ENCODE measurements at places on chromosomes 7 and 10.

GRCh38 chr10:71308985-71309384, 10.1 kb upstream of the SLC29A3 start:
- no peak for DNase-seq

DNA sequence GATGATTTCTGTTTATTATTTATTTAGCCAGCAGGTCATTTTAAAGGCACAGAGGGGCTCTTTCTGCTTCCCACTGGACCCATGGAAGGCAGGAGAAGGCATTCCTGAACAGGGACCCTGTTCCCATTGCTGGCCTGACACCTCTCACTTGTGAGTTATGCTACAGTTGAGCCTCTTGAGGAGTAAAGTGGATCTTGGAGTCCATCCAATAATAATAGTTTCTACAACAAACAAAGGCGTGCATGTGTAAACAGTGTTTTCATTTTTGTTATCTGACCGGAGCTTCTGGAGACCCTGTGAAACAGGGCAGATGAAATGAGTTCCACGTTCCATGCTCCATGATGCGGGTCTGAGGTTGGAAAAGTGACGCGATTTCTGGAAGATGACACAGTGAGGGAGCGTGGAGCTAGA, 127.3 kb upstream of the HABP2 start:
- no peak for DNase-seq

DNA sequence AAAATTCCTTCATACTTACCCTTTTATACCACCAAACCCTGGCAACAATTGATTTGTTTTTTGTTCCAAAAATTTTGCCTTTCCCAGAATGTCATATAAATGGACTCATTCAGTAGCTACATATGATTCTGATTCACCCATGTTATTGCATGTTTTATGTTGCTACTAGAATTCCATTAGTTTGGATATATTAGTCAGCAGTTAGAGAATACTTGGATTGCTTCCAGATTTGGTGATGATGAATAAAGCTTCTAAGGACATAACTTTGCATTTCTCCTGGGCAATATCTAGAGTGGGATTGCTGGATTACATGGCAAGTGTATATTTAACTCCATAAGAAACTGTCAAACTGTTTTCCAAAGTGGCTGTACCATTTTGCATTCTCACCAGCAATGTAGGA, 806.9 kb downstream of the DNAJB9 start:
- DNase-seq, result no peak

- no peak for DNase-seq
Observed at GRCh38 chr10:94239696-94240095, 123.0 kb downstream of the NOC3L start.

- DNase-seq, result no peak
Observed at GRCh38 chr7:93717217-93717900, 142.8 kb upstream of the CALCR start.

GRCh38 chr10:105017691-105018090, 376.6 kb downstream of the SORCS3 start:
- no peak for DNase-seq

DNA sequence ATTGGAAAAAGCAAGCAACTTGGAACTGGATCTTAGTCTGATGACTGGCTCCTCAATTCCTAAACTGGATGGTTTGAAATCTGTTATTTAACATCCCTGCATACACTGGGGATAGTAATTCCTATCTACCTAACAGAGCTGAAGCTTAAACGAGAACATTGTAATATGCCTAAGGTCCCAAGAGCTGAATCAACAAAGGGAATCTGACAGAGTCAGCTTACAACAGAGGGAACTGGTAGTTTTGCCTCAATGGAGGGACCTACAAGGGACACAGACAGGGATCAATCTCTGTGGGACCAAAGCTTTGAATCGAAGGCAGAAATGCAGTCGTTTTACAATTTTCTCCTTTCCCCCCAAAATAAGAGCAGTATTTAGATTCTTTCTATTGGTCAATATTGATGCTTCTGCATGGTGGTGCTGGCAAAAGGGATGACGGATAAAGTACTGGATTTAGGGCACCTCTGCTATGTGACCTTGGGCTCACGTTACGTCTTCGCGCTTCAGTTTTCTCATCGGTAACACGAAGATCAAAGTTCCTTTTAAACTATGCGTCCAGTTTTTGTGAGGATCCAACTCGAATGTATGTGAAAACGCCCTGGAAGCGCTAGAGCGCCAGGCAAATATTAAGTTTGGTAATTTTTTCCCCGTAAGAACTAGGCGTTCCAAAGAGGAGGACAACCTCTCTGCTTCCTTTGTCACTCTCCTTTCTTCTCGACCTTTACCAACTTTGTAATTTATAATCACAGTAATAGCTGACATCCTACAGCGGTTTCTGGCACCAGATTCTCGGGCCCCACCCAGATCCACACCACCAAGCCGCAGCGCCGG, 1.1 kb downstream of the ACTR1A start:
- peak; percentile 26 for DNase-seq

DNA sequence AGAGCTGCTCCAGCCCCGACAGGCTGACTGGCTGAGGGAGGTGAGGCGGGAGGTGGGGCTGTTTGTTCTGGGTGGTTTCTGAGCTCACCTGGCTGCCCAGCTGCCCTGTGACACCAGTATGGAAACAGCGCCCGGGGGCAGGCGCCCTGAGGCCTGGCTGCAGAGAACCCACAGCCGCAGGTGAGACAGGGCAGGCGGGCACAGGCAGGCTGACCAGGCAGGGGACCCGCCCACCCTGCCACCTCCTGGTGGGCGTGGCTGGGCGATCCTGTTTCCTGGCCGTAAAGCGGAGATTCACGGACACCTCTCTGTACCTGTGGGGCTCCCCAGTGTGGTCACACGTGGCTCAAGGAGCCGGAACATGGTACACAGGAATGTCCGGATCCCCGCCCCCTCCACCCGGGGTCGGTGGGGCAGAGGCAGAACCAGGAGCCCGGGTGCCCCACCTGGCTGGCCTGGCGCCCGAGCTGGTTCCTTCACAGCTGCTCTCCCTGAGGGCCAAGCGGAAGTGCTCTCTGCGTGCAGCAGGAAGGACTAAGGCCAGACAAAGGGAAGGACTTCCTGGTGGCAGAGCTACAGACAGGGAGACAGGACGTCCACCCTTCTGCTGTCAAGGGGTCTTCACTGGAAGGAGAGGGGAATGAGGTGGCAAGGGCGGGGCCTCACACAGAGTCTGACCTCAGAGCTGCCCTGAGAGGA, 3.9 kb downstream of the MICALL2 start:
- DNase-seq, result no peak

DNA sequence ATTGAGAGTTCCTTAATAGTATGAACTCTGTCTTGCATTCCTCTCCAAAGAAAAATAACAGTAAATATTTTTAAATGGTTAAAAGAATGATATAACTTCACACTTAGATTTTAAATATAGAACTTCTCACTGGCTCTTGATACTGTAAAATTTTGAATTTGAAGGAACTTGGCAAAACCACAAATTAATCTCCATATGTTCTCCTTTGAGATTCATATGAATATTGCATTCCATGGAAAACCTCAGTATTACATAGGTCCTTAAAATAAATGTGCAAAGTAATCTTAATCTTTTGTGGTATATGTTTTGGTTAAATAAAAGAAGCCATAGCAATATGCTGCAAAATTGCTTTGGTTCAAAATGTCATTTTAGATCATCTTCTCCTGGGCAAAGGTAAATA, 1137.6 kb upstream of the LRRTM3 start:
- DNase-seq, result no peak

DNA sequence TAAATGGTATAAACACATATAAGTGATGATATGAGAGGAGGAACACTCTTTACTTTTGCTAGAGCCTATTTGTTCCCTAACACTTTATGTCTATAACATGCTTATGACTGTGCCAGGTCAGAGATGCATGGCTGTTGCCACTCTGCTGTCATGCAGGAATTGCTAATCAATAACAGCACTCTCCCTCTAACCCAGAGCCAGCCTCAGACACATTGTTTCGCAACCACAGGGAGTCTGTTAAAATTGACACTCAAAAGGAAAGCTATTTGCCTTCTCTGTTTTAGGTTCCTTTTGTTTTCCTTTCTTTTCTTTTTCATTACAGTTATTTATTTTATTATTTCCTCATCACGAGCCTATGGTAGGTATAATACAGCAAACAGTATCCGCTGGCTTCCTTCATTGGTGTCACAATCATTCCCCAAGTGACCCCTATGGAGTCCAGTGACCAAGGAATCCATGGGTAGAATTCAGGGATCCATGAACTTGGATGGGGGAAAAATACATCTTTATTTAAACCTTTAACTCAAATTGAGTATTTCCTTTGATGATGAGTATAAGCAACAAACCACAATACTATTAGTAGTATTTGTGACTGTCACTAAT, 6.8 kb downstream of the PON2 start:
- DNase-seq, result peak; percentile 28

DNA sequence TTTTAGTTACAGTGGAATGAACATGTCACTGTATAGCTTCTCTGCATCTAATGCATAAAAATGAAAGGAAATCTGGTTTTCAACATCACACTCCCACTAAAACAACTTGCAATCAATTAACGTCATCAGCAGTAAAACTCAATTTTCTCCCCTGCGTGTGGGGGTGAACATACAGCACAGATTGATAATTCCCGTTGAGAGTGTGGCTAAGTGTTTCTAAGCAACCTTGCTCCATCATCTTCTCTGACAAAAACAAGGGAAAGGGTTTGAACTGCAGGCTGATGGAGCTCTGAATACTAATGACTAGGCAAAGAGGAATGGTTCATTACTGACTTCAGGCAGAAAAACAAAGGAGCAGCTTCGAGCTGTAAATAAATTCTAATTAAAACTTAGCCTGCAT, 238.3 kb downstream of the PARD3 start:
- DNase-seq, result peak; percentile 11

DNA sequence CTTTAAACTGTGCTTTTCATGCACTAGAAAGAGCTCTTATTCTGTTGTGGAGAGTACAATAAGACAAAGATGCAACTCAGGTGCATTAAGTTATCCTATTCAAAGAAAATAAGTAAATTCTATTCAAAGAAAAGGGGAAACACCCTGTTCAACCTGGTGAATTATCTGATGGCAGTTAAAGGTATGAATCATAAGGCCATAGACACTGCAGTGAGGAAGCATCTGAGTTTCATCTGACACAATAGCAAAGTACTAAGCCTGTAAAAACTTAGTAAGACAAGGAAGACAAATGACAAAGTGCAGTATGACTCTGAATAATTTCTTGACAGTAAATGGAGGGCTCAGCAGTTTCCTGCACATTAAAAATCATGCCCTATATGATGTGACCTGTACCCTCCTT, 91.0 kb upstream of the LRRTM3 start:
- no peak for DNase-seq

DNA sequence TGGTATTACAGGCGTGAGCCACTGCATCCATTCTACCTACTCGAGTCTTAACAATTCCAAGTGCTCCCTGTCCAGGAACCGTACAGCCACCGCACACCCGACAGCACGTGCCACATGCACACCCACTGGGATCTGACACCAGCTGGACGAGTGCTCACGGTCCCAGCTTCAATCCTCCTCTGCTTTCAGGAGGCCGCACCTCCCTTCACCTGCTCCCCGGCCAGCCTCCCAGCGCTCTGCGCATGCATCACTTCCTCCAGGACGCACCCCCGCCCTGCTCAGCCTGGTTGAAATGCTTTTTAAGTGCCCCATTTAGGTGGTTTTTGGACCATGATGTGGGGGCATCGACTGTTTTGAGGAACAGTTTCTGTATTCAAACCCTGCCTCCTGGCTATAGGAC, 47.3 kb upstream of the TMEM213 start:
- no peak for DNase-seq

GRCh38 chr7:105130580-105130979, 116.6 kb downstream of the KMT2E start:
- DNase-seq, result no peak

- no peak for DNase-seq
Observed at GRCh38 chr7:412313-412710, 107.3 kb downstream of the PDGFA start.

DNA sequence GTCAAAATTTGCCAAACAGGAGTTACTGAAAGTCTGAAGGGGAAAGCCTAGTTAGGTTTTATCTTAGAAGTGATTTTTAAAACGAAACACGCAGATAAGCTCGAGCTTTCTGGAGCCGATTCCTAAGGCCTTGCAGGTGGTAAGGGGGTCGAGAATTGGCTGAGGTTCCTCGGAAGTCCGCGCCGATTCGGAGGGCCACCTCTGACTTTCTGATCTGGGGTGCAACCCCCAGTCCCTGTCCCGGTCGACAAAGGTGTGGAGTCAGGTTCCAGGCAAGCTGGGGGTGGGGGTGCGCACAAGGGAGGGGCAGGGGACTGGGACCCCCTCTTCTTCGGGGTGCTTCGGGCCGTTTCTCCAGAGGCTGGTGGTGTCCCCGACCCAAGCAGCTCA, 701 bp upstream of the CUL1 start:
- DNase-seq, result no peak

- no peak for DNase-seq
Observed at GRCh38 chr10:44335330-44336021, 49.4 kb downstream of the CXCL12 start.

DNA sequence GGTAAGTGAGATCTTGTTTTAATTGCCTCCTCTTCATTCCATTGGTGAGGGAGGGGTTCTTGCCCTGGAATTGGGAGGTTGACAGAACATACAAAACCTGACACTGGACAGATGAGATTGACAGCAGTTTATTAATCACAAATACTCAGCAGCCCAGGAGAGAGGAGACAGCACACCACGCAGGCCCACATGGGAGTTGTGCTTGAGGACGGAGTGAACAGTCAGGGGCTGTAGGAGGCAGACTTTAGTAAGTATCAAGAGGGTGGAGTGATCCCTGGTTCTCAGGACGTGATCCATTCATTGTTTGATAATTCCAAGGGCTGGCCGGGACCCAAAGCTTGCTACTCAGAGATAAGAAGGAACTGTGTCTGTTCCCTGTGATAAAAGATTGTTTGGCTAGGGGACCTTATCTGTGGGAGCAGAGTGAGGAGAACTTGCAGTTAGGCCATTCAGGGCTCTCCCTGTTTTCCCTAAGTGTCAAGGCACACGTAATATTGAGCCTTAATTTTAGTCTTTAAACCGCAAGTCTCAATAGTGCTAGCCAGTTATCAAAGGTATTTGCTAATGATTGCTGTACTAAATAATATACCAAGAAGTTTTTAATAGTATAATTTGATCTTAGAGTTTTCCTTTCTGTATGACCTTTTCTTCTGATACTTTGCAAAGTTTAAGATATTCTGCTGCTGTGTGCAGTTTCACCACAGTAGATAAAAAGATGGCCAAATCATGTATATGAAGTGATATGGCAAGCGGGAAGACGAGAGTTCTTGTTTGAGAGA, 14.5 kb downstream of the CAPZA2 start:
- DNase-seq, result peak; percentile 7

GRCh38 chr7:70347463-70348254, 749.4 kb downstream of the AUTS2 start:
- no peak for DNase-seq
